ENCODE measurements at places on chromosomes 5 and 9.

DNA sequence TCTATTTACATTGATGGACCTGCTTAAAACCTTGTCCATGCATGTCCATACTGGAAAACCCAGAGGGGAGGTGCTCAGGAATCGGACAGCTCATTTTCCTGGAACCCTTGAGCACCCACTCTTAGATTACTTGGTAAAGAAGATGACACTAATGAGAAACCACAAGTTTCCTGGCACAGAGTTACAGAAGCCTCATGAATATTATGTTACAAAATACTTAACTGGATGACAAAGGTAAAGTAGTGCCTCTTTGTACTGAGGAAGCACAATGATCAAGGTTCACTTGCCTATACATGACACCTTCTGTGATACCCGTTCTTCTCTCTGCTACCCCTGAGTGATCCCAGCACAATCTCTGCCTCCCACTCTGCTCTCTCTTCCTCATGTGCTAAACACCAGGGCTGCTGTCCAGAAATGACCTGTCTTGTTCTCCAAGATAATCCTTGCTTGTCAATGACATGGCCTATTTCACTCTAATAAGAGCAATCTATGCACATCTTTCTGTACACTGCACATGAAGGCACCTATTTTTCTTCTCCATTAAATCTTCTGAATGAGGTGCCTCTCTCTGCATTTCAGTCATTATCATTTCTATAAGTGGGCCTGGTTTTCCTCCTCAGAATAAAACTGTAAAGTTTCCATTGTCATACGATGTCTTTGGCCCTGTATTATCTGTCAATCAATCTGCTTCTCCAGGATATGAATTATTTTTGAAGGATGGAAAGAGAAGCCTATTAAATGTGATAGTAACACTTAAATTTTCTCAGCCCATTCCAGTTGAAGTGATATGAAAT is 684.0 kb upstream of the ACO1 start:
- no peak for DNase-seq

- no peak for DNase-seq
These were observed 10.3 kb downstream of the LPCAT1 start for GRCh38 chr5:1513326-1514026.

GRCh38 chr5:97499605-97500004 is 316.6 kb upstream of the RIOK2 start:
- DNase-seq, result no peak

DNA sequence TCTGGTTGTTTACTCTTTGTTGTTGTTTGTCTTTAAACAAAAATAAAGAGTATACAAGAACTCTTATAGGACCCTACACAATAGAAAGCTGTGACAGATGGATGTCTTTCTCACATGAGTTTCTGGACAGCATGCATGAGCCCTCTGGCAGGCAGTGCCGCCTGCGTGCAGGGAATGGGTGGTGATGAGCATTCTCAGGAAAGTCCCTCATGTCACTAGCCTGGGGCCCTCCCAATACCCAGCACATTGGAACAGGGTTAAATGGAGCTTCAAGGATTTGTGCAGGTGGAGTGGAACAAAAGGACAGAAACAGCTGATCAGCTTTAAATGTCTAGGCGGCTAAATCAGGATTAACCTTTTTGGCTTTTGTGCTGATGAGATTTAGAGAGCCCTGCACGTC is 181.0 kb upstream of the CD180 start:
- no peak for DNase-seq

DNA sequence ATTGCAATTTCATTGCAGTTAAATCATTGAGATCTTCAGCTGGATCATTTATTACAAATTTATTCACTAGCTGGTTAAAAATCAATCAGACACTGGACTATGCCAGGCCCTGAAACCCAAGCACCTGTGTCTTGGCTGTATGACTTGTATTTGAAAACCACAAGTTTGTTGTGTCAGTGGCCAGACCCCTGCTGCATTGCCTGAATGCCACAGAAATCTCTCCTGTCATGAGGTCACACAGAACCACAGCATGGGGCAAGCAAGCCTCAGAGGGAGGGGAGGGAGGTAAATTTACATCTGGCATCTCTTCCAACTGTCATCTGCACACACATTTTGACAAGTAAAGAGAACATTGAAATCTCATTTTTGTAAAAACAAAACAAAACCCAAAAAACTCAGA is 90.0 kb downstream of the ARRDC3 start:
- DNase-seq, result no peak
